Smooth muscle cell of the brain vasculature (primary cell): ENCODE measurements at places on chromosomes 1 and 21.

DNA sequence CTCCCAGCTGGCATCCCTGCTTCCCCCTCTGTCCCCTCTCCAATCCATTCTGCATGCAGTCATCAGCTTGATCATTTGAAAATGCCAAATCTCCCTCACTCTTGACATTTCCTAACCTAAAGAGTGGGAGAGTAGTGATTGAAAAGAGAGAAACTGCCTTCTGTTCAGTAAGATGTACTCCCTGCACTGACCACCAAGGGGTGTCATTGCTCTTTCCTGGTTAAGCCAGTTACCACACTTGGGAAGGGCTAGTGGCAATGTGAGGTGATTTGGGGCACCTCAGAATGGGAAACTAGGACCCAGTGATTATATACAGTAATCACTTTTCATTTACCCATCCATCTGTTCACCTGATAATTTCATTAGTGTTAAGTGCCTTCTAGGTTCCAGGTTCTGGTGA lies 6.9 kb upstream of the TMEM269 start:
- no peak for DNase-seq

DNA sequence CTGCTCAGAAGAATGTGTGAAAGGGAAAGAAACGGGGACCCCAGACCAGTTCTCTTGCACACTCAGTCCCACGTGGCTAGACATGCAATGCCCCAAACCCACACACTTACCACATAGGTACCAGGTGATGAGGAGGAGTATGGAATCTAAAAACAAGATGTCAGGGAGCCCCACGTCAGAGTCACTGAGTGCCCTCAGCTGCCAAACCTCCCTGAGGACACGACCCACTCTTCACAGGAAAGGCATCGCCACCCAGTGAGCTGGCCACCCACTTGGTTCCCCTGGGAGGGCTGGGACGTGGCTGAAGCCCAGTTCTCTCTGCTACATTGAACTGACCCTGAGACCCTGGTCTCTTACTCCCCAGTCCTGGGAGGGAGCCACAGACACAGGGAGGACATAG lies 41.4 kb downstream of the MRPL37 start:
- DNase-seq = no peak

- no peak for DNase-seq
Measured at GRCh38 chr1:207873055-207873890, 37.7 kb downstream of the CD34 start.

DNA sequence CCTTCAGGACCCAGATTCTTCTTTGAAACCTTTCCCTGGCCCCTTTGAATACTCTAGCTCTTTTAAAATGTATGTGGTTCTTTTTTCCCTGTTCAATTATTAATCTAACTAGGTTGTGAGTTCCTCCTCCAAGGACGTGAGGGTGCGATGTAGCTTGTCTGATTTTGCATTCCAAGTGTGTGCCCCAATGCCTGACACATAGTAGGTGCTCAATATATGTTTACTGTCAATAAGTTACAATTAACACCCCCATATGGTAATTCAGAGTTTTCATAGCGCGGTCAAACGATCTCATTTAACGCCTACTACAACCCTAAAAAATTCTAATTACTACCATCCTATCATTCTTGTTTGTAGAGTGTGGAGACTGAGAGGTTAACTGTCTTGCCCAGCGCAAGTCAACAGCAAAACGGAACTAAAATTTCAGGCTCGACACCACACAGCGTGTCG lies 482 bp upstream of the MTR start:
- DNase-seq = no peak

DNA sequence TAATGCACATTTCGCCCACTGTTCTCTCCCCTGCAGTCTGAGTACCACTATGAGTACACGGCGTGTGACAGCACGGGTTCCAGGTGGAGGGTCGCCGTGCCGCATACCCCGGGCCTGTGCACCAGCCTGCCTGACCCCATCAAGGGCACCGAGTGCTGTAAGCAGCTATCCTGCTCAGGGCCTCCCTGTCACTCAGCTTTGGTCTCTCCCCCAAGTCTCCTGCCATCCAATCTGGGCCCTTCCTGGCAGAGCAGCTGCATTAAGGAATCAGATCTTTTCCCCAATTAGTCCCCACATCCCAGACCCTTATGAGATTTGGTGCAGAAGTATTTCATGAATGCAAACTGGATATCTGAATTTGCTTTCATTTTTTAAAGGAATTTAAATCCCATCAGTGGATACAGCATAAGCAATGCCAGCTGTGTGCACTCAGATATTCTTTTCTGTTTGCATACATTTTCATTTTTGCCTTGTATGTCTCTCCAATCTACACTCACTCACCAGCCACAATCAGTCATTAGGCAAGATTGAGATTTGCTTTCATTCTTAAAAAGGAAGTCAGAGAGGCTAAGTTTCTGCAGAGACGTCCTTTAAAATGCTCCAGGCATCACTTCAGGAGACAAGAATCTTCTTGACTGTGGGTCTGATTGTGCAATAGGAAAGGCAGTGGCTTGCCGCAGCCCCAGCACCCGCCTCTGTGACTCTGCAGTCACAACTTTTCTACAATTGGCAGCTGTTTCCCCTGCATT lies 48.1 kb downstream of the ELAPOR1 start:
- DNase-seq = peak; percentile 13

- peak; percentile 61 for DNase-seq
Measured at GRCh38 chr1:68173283-68173935, 58.9 kb downstream of the WLS start.

- no peak for DNase-seq
Measured at GRCh38 chr21:34075760-34076660, 2.6 kb downstream of the MRPS6 start.

DNA sequence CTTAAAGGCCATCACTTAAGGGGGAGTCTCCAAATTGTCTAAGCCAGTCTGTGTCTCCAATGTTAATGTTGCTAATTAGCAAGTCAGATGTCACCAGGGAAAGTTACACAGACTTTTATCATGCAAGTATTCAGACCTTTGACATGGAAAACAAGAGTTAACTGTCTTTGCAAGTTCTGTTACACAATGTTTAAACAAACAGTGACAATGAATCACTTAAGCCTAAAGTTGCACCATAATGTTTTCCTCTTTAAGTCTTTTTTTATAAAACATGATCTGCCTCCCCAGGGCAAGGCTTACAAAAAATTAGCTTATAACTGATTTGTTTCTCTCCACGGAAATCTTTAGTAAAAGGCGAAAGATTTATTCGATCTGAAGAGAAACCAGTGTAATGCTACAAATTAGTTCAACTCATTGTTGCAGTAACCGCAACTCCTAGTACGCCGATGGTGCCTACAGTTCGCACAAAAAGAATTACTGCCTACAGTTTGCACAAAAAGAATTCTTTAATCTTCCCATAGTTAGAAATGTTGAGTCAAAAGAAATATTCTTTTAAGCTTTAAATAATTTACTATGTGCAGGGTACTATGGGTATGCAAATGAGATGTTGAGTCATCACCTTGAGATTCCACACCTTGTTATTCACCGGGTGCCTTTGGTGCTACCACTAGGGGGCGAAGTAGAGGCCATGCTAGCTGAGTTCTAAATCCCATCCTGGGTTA lies 45.3 kb downstream of the HHAT start:
- peak; percentile 62 for DNase-seq

DNA sequence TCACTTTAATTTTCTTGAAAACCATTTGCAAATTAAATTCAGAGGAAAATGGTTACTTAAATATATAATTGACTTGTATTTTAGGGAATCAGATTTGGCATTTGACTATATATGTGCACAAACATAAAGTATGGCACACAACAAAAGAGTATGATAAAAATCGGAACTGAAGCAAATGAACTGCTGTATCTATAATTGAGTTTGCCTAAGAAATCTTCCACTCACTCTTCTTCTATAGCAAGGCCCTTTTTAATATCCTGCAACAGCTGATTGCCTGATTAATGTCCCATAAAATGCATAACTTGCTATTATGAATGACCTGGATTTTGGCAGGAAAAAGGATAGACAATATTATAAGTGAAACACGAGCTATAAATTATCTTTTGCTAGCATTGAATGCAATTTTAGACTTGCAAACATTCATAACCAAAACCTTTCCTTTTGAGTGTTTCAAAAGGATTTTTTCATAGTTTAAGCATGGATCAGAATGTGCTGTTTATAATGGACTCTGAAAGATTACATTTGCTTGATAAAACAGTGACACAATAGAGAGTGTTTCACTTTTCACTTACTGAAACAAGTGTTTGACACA lies 2204.3 kb downstream of the MRPL39 start:
- DNase-seq = no peak

DNA sequence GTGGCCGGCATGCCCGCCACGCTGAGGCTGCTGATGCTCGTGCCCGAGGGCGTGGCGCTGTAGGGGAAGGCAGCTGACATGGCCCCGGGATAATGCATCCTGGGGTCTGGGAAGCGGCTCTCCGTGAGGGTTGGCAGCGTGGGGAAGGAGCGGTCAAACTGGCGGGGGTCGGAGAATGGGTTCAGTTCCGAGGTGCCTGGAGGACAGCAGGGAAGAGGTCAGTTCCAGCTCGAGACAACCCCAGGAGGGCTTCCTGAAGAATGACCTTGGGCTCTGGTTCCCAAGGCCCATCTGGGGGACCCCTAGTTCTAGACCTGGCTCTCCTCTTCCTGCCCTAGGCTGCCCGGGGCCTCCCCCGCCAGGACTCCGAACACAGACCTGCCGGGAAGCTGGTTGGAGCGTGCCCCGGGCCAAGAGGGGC lies 27.6 kb downstream of the RUNX3 start:
- no peak for DNase-seq

GRCh38 chr1:227370533-227371254 lies 52.4 kb upstream of the CDC42BPA start:
- DNase-seq = no peak

DNA sequence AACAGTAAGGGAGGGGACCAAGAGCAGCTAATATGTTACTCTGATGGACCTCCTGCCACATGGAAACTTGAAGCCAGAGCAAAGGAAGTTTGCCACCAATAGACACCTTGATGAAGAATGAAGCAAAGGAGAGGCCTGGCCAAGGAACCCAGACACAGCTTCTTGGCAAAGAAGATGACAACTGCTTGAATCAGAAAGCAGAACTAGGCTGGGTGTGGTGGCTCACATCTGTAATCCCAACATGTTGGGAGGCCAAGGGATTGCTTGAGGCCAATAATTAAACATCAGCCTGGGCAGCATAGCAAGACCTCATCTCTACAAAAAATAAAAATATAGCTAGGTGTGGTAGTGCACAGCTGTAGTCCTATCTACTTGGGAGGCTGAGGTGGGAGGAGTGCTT lies 31.7 kb upstream of the CAPZB start:
- no peak for DNase-seq

- no peak for DNase-seq
Measured at GRCh38 chr1:200739702-200740570, 1.2 kb downstream of the CAMSAP2 start.

DNA sequence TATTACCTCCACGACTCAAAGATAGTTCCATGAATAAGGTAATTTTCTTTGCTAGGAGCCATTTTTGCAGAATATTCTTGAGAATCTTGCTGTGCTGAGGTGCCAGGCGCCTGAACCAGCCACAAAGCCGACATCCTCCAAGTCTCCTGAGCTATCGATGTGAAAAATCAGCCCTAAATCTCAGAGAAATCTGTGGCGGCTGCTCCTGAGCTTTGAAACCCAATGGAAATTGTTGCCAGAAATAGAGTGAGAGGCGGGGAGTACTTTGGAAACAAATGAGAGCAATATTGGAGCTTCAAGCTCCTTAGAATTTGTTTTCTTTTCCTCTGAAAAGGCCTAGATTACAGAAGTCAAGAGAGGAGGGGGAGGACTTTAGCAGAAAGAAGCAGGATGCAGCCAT lies 6.3 kb downstream of the CAMK1G start:
- no peak for DNase-seq

GRCh38 chr1:31708324-31708723 lies 4.5 kb upstream of the COL16A1 start:
- DNase-seq = no peak

- no peak for DNase-seq
Measured at GRCh38 chr1:228017356-228018124, 10.7 kb downstream of the WNT3A start.

GRCh38 chr1:228818928-228819630 lies 83.8 kb downstream of the RHOU start:
- DNase-seq = no peak

- no peak for DNase-seq
Measured at GRCh38 chr1:232557502-232558191, 72.3 kb downstream of the SIPA1L2 start.

DNA sequence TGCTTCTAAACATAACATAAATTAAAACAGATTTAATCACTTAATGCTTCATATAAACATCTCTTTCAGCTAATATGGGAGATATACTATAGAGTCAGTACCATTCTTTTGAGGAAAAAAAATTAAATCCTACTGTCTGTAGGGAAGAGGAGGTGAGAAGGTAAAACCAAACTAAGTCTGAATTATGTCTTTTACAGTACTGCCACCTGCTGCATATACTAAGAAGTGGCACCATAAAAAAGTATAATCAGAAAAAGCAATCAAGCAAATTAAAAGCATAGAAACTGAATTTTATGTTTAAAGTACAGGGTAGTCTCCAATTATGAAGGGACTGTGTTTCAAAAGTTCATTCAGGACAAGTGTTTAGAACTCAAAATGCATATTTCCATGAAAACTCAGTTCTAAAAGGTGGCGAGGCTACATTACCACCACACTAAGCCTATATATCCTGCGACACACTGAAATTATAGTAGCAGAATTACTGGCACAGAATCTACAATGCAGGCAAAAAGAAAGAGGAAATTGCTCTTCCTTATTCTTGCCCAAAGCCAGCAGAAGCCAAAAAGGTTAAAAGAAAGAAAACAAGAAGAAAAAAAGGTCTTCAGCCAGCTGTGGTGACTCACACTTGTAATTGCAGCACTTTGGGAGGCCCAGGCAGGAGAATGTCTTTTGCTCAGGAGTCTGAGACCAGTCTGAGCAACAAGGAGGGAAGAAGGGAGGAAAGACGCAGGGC lies 9.0 kb downstream of the NSL1 start:
- no peak for DNase-seq

- DNase-seq = no peak
Measured at GRCh38 chr1:61268546-61269240, 186.3 kb downstream of the NFIA start.

DNA sequence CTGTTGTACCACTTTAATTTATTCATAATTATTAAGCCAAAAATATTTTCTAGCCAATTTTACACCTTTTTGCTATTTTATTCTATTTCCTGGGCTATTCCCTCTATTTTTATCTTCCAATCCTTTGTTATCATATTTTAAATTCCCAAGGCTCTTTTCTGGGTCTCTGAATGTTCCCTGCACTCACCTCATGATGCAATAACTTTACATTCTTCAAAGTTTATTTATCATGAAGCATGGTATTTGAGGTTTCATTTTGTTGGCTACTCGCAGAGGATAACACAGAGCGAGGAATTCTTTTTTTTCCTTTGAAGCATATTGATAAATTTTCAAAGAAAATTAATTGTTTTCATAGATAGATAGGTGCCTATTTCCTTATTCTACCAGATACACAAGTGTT lies 489.8 kb upstream of the TMPRSS15 start:
- no peak for DNase-seq

DNA sequence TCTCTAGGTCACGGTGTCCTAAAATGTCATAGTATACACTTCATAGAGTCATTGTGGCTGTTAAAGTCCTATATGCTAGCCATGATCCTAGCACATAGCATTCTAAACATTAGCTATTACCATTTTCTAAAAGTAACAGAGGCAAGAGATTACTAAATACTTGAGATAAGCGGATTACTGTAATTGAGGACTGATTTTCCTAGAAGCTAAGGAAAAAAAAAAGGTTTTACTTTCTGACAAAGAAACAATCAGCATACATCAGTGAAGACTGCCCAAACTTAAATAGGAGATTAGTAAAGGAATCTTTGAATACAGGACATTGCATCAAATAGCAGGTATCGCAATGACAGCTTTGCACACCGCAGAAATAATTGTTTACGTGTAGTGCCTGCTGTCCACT lies 91.3 kb upstream of the HNRNPU start:
- no peak for DNase-seq

- no peak for DNase-seq
Measured at GRCh38 chr1:239125027-239125426, 261.3 kb upstream of the CHRM3 start.
